Activated CD4-positive, alpha-beta T cell treated with anti-CD3 and anti-CD28 coated beads for 1 hour (primary cell): ENCODE measurements at places on chromosomes 13 and 19.

GRCh38 chr13:109595471-109595870 lies 190.9 kb downstream of the IRS2 start:
- DNase-seq, result no peak

DNA sequence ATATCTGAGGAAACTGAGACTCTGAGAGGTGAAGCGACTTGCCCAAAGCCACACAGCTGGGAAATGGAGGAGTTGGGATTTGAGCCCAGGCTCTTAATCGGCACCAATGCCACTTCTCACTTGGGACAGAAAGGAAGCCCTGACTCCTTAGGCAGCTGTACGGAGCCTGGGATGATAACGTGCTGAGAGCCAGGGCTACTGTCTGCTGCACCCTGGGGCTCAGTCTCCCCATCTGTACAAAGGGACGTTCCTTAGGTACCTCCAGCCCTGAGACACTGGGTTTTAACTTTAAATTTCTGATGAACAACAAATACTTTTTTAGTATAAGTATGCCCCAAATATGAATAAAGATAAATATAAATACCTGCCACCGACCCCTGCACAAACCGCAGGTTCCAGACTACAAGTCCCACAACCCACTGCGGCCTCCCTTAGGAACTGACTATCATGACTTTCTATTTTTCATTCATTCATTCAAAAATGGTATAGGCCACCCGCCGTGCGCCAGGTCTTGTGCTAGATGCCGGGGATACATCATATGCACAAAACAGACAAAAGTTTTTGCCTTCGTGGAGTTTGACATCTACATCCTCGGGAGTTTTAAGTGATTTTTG lies 776 bp upstream of the NCLN start:
- DNase-seq, result peak; percentile 57

GRCh38 chr19:50967929-50968715 lies 1.3 kb downstream of the KLK6 start:
- DNase-seq, result no peak

- DNase-seq, result no peak
Measured at GRCh38 chr13:96994017-96994857, at the start of gene OXGR1. TSS of gene OXGR1 (minus strand) at chr13:96994476. CDS start at chr13:96987759, 6,717 bp downstream.

DNA sequence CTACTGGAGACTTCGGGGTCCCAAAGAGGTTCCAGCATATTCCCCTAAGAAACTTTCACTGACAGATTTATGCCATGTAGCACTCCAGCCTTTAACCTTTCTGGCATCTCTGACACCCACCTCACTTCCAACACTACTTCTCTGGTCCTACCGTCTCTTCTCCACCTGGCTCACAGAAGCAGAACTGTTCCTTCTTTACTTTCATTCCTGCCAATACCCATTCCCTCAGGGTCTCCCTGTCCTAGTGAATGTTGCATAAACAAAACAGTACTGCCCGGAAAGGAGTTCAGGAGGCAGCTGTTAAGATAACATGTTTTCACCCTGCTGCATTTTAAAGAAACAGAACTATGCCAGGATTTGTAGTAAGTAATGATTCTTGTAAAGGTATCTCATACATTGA lies 136.0 kb upstream of the MIR17HG start:
- no peak for DNase-seq

GRCh38 chr13:48155848-48156247 lies 60.9 kb upstream of the MED4 start:
- no peak for DNase-seq

DNA sequence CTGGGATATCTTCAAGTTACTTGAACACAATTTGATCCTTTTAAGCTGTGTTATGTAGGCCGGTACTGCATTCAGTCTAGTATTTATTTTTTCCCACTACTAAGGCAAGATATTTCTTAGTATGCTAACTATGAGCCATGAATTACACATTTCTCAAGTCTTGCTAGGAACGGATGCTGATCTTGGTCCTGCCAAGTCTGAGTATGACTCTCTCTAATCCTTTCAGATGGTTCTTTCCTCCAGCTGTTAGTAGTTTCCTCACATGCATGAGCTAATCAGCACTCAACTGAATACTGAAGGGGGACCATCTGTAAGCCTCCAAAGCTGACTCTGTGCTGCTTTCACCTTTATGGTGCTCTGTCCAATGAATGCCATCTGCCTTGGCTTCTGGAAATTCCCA lies 460.3 kb downstream of the KCTD12 start:
- no peak for DNase-seq

GRCh38 chr19:48815870-48816501 lies 5.2 kb upstream of the BCAT2 start:
- no peak for DNase-seq

GRCh38 chr13:52599037-52599847 lies 43.0 kb upstream of the HNRNPA1L2 start:
- no peak for DNase-seq

DNA sequence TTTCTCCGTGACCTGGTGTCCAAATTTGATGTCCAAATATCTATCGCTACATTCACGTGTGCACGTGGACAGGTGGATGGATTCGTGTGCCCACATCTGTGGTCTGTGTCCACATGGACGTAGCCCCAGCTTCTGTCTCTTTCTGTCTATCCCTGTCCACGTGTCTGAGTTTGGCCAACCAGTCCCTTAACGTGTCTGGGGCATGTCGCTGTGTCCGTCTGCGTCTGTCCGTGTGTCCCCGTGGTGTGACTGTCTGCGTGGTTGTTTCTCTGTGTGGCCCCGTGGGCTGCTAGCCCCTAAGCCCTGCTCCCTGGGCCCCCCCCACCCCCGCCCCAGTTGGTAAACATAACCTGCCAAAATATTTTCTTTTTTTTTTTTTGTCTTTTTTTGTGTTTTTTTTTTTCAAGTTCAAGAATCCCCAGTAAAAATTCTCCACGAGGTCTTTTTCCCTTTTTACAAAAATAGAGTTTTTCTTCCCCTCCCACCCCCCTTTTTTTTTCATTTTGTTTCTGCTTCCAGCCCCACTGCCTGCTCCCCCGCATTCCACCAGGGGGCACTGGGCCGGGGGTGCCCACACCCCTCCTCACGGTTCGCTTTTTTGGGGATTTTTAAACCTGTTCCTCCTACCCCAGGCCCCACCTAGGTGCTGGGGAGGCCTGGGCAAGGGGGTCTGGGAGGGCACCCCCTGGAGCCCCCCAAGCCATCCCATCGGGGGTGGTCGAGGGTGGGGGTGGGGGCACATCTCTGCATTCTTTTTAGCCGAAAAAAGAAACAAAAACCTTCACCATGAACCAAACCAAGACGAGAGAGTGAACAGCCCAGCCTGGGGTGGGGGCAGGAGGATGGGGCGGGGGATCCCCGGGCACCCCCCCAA lies 18.3 kb downstream of the PRKCSH start:
- DNase-seq, result no peak

- DNase-seq, result no peak
Measured at GRCh38 chr13:20828539-20829364, 55.0 kb upstream of the EEF1AKMT1 start.

DNA sequence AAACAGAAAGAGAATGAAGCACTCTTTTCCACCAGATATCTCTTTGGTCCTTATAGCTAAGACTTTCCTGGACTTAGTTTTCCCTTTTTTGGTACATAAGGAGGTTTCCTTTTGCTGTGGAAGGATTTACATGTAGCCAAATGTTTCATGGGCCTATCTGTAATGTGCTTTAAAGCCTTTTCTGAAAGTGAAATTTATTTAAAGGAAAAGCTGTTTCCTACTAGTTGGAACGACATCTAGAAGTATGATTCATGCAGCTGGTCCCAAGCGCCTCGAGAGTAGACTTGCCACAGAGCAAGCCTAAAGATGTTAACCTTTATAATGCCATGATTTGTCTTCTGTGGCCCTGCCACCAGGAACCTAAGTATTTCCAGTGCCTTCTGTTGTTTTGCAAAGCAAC lies 390.3 kb downstream of the DLEU7 start:
- DNase-seq, result no peak

GRCh38 chr13:21683034-21683733 lies 12.3 kb downstream of the FGF9 start:
- no peak for DNase-seq

GRCh38 chr19:34555447-34555846 lies 73.9 kb downstream of the WTIP start:
- no peak for DNase-seq

DNA sequence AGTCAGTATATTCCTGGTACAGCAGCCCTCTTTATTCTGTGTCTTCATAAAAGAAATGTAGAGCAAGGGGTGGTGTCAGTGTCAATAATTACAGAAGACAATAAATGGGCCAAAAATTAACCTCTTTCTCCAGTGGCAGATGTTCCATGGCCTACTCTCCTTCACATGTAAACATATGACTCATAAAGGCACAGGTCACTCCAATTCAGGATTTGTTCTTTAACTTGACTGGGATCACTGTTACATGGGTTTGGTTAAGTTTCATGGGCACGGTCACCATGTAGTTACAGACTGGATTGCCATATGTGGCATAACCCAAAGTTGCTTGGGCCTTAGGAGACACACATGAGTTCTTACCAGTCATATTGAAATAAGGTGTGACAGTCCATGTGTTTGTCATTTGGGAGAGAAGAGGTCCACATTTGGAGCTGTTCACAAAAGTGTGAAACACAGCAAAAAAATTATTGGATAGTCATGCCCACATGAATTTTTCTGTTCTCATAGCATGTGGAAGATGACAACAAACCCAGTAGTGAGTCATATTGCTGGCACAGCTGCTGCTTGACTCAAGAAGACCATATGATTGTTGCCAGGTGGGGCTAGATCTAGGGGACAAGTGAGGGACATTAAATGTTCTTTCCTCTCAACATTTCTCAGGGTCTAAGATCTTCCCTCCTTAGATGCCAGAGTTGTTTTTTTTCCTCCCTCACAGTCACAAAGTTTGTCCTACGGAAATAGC lies 68.1 kb upstream of the HTR2A start:
- DNase-seq, result no peak

- DNase-seq, result no peak
Measured at GRCh38 chr19:32519023-32519422, 62.0 kb upstream of the PDCD5 start.

- DNase-seq, result no peak
Measured at GRCh38 chr13:54733639-54734038, 1705.0 kb downstream of the OLFM4 start.

- DNase-seq, result peak; percentile 46
Measured at GRCh38 chr19:6125571-6125989, 9.9 kb upstream of the ACSBG2 start.

- no peak for DNase-seq
Measured at GRCh38 chr13:97226788-97227627, 4.9 kb downstream of the MBNL2 start.

GRCh38 chr13:37302686-37303085 lies 197.2 kb upstream of the CSNK1A1L start:
- DNase-seq, result no peak

GRCh38 chr13:37492741-37493514 lies 105.6 kb downstream of the POSTN start:
- no peak for DNase-seq
